ENCODE measurements at places on chromosomes 5 and 9.

DNA sequence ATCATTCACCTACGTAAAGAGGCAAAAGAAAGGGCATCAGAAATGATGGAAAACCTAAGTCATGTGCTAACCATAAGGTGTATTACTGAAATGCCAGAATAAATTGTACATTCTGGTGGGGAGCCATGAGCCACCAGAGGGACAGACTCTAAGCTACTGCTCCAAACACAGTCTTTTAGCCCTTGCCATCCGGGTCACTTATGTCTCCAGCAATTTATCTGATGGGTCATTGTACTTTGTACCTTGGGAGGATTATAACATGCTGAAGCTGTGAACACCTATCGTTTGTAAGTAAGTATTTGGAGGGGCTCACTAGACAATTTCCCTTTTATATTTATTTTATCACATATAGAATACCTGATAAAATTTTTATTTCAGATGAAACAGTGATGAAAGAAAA, 495.1 kb downstream of the KIF4B start:
- no peak for DNase-seq

- DNase-seq, result no peak
Observed at GRCh38 chr5:177296581-177296980, 6.9 kb downstream of the RAB24 start.

DNA sequence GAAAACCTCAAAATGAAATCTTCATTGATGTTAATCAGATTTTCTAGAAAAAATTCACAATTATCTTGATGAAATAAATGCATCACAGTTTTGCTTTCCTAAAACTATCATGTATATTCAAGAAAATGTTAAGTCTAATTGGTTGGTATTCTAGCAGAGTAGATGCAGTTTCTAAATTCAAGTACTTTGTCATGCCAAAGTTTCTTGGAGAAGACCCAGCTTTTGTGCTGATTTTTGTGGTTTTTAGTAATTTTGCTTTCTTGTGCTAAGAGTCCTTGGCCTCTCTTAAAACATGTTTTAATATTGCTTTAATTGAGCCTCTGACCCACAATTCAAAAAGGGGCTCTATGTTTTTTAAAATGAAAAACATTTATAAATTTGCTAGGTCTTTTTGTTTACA, 924.8 kb upstream of the PTPRD start:
- no peak for DNase-seq

- no peak for DNase-seq
Observed at GRCh38 chr9:127011772-127012171, 97.2 kb downstream of the RALGPS1 start.

DNA sequence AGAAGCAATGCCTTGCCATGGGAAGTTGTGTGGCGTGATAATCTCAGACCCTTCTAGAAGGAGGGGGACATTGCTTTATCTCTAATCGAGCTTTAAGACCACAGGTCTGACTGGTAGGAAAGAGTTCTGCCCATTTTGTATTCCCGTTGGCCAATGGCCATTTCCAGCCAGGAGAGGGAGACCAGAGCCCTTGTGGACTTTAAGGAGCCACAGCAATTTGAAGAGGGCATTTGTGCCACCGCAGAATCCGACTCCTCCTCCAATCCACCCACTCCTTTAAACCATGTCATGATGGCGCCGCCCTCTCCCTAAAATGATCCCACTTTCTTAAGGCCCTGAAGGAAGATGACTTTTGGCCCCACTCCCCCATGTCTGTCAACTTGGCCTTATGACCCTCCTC, 560.5 kb upstream of the ADAMTS16 start:
- no peak for DNase-seq

- no peak for DNase-seq
Observed at GRCh38 chr5:9108162-9108561, 437.7 kb downstream of the SEMA5A start.
